Naive thymus-derived CD8-positive, alpha-beta T cell (primary cell): ENCODE measurements at places on chromosomes 7 and 10.

DNA sequence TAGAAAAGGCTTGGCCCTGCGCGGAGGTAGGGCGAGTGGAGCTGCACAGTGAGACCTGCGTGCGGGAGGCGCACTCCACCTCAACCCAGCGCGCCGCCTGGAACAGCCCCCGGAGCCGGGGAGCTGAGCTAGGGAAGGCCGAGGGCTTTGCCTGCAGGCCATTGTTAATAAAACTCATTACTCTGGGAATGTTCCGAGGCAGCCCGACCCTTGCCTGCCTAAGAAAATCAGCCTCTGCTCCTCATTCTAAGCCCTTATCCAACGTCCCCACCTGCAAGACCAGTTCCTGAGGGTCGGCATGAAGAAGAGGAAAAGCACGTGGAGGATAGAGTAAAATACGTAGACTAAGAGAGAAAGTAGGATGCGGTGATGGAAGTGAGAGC, 55.3 kb downstream of the C7orf25 start:
- H3K4me3 ChIP-seq, result peak overlapping the region; percentile 70
- H3K27me3 ChIP-seq, result peaks cover 47% of the 10 kb centered on the region
- no peaks in the 10 kb centered on the region for H3K36me3 ChIP-seq
- no peak overlapping the region for H3K27ac ChIP-seq

DNA sequence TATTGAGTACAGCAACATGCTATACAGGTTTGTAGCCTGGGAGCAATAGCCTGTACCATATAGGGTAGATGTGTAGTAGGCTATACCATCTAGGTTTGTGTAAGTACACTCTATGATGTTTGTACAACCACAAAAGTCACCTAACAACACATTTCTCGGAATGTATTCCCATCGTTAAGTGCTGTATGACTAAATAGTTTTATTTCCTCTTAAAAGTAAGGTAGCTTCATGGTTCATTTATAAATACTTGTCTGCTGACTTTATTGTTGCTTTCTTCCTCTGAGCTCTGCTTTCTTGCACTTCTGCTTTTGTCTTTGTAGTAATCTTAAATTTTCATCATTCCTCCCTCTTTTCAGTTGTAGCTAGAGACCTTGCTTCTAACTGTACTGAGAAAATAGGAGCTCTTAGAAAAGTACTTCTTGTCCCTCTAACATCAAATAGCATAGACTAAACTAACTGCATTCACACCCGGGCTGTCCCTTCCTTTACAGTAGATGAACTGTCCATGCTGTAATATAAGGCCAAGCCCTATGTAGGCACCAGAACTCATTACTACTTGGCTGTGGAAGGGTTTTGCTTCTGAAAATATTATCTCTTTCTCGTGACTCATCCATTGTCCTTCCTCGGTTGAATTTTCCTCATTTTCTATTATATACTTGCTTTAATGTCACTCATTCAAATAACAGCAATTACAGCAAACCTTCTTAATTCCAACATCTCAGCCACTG, 55.4 kb upstream of the FAM3C start:
- no peak for DNase-seq
- H3K4me1 ChIP-seq, result no peaks in the 10 kb centered on the region
- H3K27ac ChIP-seq, result no peak overlapping the region
- no peak overlapping the region for H3K4me3 ChIP-seq
- H3K36me3 ChIP-seq, result no peaks in the 10 kb centered on the region
- H3K27me3 ChIP-seq, result no peaks in the 10 kb centered on the region

DNA sequence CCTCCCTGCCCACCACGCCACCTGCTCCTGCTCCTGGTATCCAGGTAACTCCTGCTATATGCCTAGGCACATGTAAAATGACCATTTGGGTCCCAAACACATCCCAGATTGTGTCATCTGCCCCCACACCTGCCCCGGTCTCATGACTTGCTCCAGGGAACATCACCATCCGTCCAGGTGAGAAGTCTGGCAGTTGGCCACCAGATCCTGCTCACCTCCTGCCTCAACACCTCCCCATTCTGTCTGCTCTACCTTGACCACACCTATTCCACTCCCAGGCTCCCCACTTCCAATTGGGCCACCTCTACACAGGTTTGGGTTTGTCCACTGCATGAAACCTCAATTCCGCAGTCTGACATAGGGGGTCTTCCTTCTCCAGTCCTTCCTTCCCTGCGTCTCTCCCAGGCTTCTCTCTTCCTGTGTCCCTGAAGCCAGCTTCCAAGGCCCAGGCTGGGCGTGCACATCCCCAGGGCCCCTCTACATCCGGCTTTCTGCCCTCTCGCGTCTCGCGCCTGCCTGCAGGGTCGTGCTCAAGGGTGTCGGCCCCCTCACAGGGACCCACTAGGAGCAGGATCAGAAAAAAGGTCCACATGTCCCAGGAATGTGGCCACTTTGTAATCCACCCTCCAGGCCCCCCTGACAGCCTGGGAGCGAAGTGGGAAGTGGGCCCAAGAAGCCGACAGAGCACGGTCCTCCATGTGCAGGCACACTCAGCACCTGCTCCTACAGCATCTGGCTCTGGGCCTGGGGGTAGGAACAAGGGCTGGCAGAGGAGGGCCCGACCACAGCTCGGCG, 49.3 kb upstream of the DAGLB start:
- H3K27me3 ChIP-seq, result no peaks in the 10 kb centered on the region
- no peaks in the 10 kb centered on the region for H3K4me1 ChIP-seq
- no peaks in the 10 kb centered on the region for H3K36me3 ChIP-seq
- H3K4me3 ChIP-seq, result no peak overlapping the region
- DNase-seq, result no peak
- H3K27ac ChIP-seq, result no peak overlapping the region

DNA sequence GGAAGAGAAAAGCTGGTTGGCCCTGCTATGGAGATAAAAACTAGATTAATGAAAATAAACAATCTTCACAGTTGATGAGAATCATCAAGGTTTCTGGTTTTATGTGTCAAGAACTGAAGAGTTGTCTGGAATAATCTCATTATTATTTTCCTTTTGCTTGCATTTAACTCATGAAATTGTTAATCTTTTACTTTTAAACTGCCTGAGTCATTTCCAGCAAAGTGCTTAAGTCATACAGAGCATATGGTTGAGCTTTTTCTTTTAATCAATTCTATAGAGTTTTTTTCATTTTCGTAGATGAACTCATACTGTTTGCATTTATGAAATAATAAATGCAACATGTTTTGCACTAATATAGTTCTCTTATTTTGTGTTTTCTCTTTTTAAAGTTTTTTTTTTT, 747.9 kb downstream of the NXPH1 start:
- no peaks in the 10 kb centered on the region for H3K36me3 ChIP-seq
- H3K27ac ChIP-seq, result no peak overlapping the region
- no peak overlapping the region for H3K4me3 ChIP-seq
- H3K27me3 ChIP-seq, result no peaks in the 10 kb centered on the region
- no peaks in the 10 kb centered on the region for H3K4me1 ChIP-seq
- DNase-seq, result no peak

- peak overlapping the region; percentile 63 for H3K27ac ChIP-seq
- H3K4me3 ChIP-seq, result peak overlapping the region; percentile 24
- no peaks in the 10 kb centered on the region for H3K36me3 ChIP-seq
- H3K27me3 ChIP-seq, result no peaks in the 10 kb centered on the region
These were observed 124.0 kb downstream of the CELF2 start for GRCh38 chr10:11141571-11142091.

DNA sequence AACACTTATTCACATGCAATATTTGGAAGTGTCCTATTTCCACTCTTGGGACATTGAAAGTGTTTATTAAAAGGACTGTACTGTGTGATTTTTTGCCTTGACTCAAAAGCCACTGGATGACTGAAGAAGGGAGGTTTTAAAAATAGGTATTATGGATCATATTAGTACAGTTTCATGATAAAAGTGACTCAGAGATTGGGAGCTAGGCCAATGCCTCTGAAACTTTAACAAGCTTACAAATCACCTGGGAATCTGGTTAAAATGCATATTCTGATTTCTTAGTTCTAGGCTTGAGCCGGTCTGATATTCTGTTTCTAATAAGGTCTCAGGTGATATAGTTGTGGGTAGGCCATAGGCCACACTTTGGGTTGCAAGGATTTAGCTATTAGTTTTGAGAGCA, 191.2 kb downstream of the PLXDC2 start:
- DNase-seq, result no peak
- peaks cover 9% of the 10 kb centered on the region for H3K4me1 ChIP-seq
- H3K27ac ChIP-seq, result no peak overlapping the region
- H3K4me3 ChIP-seq, result no peak overlapping the region
- no peaks in the 10 kb centered on the region for H3K27me3 ChIP-seq

DNA sequence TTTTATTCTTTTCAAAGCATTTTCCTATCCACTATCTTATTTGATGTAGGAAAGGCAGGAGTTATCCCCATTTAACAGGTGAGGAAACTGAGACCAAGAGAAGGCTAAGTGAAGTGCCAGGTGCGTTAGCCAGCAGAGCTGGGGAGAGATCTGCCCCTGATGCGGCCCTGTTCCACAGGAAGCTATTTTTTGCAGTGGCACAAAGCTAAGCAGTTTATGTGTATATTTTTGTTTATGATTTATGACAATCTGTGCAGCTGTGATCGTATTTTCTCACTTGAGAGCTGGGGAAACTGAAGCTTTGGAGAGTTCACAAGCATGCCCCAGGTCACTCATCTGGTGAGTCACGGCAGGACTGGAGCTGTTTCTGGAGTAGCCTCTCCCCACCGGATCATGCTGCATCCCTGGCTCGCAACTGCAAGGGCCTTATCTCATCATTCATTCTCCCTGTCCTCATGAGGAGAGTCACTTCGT, 38.8 kb downstream of the SLC29A3 start:
- no peak overlapping the region for H3K4me3 ChIP-seq
- H3K27me3 ChIP-seq, result no peaks in the 10 kb centered on the region

- peaks cover 22% of the 10 kb centered on the region for H3K27me3 ChIP-seq
- no peaks in the 10 kb centered on the region for H3K4me1 ChIP-seq
- no peak for DNase-seq
- no peak overlapping the region for H3K27ac ChIP-seq
These were observed 127.8 kb downstream of the EMX2 start for GRCh38 chr10:117670116-117670904.

- peaks cover 69% of the 10 kb centered on the region for H3K4me1 ChIP-seq
- peak overlapping the region; percentile 91 for H3K27ac ChIP-seq
- DNase-seq, result peak; percentile 63
- H3K27me3 ChIP-seq, result no peaks in the 10 kb centered on the region
These were observed 3.6 kb upstream of the MTPN start for GRCh38 chr7:135980665-135981180.

DNA sequence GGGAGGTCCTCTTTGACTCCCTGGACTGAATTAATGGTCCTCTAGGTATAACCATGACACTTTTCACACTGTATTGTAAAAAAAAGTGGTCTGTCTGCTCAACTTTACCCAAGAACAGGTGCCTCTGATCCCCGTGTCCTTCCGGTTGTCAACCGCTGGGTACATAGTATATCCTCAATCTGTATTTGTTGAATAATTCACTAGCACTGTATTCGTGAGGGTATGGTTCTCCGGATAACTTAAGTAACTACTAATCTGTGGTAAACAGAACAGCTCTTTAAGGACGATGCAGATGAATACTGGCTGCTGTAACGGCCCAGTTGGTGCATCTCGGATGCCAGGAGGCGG, 472 bp upstream of the ADAM22 start:
- peaks cover 3% of the 10 kb centered on the region for H3K36me3 ChIP-seq
- peak overlapping the region; percentile 91 for H3K4me3 ChIP-seq
- peak overlapping the region; percentile 53 for H3K27ac ChIP-seq
- peaks cover 7% of the 10 kb centered on the region for H3K4me1 ChIP-seq
- peak; percentile 6 for DNase-seq

DNA sequence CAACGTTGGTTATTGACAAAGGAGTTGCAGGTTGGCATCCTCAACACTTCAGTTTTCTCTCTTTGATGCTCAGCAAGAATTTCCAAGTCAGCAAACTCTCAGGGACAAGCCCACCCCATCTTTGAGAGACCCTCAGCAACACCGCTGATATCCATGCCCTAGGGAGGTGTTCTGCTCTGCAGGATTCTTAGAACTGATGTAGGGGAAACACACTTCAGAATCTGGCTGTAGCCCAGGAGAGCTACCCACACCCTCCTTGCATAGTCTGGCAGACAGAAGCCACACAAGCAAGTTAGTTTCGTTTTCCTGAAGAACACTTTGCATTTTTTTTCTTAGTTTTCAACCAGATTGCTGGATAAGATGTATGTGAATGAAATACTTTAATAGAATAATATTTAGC, 822 bp downstream of the SAMD9L start:
- DNase-seq, result no peak
- H3K4me3 ChIP-seq, result peak overlapping the region; percentile 87
- H3K27me3 ChIP-seq, result no peaks in the 10 kb centered on the region
- H3K4me1 ChIP-seq, result peaks cover 31% of the 10 kb centered on the region
- peaks cover 17% of the 10 kb centered on the region for H3K36me3 ChIP-seq
- H3K27ac ChIP-seq, result peak overlapping the region; percentile 98

- H3K27me3 ChIP-seq, result no peaks in the 10 kb centered on the region
- DNase-seq, result no peak
- no peak overlapping the region for H3K4me3 ChIP-seq
- no peaks in the 10 kb centered on the region for H3K36me3 ChIP-seq
- no peaks in the 10 kb centered on the region for H3K4me1 ChIP-seq
These were observed 946.3 kb downstream of the CNTNAP2 start for GRCh38 chr7:147062897-147063296.

- no peak overlapping the region for H3K4me3 ChIP-seq
- no peaks in the 10 kb centered on the region for H3K4me1 ChIP-seq
- no peaks in the 10 kb centered on the region for H3K36me3 ChIP-seq
- DNase-seq, result no peak
- H3K27me3 ChIP-seq, result peaks cover 20% of the 10 kb centered on the region
These were observed 146.5 kb downstream of the TMEM178B start for GRCh38 chr7:141220263-141220880.

DNA sequence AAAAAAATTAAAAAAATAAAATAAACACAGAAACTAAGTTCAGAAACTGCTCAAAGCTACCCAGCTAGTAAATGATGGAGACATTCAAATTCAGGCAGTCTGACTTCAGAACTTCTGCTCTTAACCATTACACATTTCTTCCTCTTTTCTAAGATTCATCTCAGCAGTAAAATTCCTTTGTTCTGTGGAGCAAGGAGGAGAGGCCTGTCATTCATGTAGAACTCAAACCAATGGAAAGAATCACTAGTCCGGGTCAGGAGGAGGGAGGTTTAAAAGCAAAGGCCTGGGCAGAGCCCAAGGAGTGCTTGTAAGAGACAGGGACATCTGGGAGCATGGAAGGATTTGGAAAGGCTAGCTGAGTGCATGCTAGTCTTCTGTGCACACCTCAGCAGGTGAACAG, 37.9 kb upstream of the DNAJB12 start:
- no peaks in the 10 kb centered on the region for H3K27me3 ChIP-seq
- H3K4me3 ChIP-seq, result no peak overlapping the region
- peaks cover 23% of the 10 kb centered on the region for H3K36me3 ChIP-seq

GRCh38 chr7:107874605-107875446, 16.2 kb upstream of the DLD start:
- H3K27ac ChIP-seq, result no peak overlapping the region
- H3K36me3 ChIP-seq, result no peaks in the 10 kb centered on the region
- peak; percentile 15 for DNase-seq
- no peak overlapping the region for H3K4me3 ChIP-seq

GRCh38 chr10:59109826-59110225, 66.6 kb upstream of the PHYHIPL start:
- H3K36me3 ChIP-seq, result no peaks in the 10 kb centered on the region
- no peaks in the 10 kb centered on the region for H3K4me1 ChIP-seq
- no peak for DNase-seq
- H3K27me3 ChIP-seq, result no peaks in the 10 kb centered on the region

- H3K27ac ChIP-seq, result peak overlapping the region; percentile 9
- peaks cover 8% of the 10 kb centered on the region for H3K4me1 ChIP-seq
- no peak for DNase-seq
- H3K36me3 ChIP-seq, result no peaks in the 10 kb centered on the region
- no peaks in the 10 kb centered on the region for H3K27me3 ChIP-seq
These were observed 174.2 kb upstream of the ZNF32 start for GRCh38 chr10:43822631-43823580.
